Activated T-helper 2 cell treated with anti-CD3 and anti-CD28 coated beads, Interferon-gamma antibody, Interleukin-2, Interleukin-4, amounts not matched to agents 10 μg/mL and 5 μg/mL and 100 μg/mL, durations not matched to agents 14 hours and 24 hours and 36 hours (primary cell): ENCODE measurements at places on chromosomes 4 and X.

DNA sequence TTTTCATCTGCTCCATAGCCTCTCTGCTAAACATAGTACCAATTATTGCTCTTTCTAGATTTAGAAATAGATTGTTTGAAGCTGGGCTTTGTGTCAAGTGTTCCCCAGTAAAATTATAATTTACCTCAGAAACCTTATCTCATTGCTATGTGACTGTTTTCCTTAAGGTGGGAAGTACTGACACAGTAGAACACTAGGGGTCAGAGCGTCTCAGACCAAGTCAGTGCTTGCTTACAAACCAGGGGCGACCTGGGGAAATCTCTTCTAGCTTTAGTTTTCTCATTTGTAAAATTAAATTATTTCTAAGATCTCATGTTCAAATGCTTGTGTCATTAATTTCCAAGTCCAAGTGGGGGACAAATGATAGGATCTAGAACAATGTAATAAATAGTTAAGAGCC is 360.4 kb downstream of the RAPGEF2 start:
- no peak for DNase-seq

DNA sequence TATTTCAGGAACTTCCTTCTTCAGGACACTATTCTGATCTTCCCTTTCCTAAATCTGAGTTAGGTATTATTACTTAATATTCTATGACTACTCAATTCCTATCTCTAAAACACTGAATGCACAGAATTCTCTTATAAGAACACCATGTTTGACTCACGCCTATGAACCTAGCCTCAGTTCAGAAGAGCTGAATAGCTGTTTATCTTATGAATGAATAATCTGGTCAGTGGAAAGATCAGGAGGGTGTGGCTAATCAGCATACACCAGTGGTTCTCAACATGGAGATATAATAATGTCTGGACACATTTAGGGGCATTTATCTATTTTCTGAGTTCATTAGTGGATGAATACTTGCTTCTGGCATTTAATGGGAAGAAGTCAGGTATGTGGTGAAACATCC is 24.2 kb downstream of the EPHA5 start:
- DNase-seq: no peak

DNA sequence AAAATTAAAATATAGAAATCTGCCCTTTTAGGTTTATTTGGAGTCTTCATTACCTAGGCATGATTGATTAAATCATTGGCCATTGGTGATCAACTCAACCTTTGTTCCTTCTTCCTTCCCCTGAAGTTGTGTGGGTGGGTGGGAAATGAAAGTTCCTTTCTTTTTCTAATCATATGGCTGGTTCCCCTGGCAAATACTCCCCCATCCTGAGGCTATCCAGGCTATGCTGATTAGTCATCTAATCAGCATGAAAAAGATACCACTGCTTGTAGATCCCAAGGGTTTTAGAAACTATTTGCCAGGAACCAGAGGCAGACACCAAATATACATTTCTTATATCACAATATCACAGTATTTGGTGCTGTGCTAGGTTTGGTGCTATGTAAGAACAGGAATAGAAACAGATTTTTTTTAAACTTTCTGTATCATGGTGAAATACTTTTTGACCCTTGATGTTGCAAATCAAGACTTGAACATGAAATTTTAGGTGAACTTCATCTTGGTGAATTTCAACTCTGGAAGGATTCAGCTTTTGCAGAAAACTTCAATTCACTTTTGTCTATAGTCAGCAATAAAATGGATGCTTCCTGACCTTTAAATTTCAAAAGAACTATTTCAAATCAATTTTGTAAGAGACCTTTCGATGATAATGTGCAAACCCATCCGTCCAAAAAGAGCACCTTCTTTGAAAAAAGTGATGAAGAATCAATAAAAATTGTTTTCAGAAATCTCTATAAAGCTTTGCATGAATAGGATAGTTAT is 71.1 kb downstream of the CCSER1 start:
- DNase-seq: no peak

DNA sequence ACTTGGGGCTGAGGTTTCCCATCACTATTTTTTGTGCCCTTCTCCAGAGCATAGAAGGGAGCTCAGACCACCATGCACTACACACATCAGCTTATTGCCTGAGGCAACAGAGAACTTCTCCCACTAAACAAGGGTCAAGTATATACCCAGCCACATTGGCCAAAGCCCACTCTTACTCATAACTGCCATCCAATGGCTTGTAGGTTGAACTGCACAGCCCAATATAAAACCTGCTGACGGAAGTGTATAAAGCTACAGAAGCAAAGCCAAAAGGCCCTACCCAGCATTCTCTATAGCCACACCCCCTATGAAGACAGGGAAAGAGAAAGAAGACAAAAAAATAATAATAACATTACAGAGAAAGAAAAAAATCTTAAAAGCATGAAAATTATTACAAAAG is 139.7 kb downstream of the LRBA start:
- no peak for DNase-seq

DNA sequence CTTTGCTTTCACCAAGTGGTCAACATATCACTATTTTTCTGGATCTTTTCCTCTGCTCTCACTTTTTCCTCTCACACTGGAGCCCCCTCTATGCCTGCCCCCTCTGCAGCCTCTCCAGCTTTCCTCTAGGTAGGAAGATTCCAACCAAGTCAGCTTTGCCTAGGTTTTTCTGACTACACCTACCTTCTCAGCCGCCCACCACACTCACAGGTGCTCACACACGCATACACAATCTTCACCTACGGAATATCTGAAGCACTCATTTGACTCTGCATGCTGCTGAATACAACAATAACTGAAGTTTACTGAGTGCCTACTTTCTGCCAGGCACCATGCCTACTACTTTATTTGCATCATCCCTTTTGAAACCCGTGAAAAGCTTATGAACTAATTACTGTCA is 328.0 kb downstream of the PPP3CA start:
- no peak for DNase-seq

GRCh38 chr4:180550106-180550505 is 1693.1 kb upstream of the TENM3 start:
- no peak for DNase-seq

DNA sequence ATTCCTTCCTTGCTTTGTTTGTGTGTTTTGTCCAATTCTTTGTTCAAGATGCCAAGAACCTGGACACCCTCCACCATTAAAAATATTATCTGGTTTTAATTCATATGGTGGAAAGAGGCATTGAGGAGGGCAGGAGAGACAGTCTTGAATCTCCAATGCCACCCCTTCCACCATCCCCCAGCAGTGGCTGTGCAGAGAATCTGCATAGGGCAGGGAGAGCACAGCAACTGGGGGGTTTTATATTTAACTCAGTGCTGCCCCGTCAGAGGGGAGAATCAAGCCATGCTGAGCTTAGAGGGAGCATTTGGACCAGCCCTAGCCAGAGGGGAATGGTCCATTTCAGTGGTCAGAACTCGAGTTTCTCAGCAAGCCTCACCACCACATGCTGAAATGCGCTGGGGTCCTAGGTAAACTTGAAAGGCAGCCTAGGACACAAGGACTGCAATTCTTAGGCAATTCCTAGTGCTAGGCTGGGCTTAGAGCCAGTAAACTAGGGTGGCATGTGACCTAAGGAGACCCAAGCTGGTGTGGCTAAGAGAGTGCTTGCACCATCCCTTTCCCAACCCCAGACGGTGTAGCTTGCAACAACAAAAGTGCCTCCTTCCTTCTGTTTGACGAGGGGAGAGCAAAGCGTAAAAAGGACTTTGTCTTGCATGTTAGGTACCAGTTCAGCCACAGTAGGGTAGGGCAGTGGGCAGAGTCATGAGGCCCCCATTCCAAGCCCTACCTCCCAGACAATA is 34.2 kb downstream of the CCDC158 start:
- DNase-seq: no peak

DNA sequence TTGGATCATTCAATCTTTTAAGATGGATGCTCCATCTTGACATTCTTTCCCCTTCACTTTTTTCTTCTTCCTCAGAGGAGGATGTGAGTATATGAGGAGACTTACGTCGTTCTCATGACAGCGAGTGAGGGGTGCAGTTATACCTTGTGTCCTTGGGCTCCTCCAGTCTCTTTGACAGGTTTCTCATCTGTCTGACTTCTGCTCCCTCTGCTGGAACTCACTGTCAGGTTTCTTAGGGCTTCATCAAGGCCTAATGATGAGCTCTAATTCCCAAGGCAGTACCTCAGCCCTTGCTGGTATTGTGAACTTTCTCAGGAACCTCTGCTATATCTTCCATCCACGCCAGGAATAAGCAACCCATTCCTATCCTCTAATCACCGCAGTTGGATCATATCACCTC is 237.8 kb upstream of the ADGRL3 start:
- DNase-seq: no peak

GRCh38 chr4:165027762-165028402 is 3.9 kb upstream of the TRIM60 start:
- no peak for DNase-seq

- DNase-seq: no peak
Observed at GRCh38 chr4:51943221-51943620, 76.9 kb downstream of the LRRC66 start.

- DNase-seq: no peak
Observed at GRCh38 chr4:15936495-15936894, 2.0 kb downstream of the FGFBP1 start.

- DNase-seq: no peak
Observed at GRCh38 chr4:97589481-97590196, 553.6 kb downstream of the STPG2 start.

- no peak for DNase-seq
Observed at GRCh38 chr4:7239101-7239820, 46.9 kb downstream of the SORCS2 start.

GRCh38 chr4:26218677-26219605 is 101.9 kb upstream of the RBPJ start:
- no peak for DNase-seq

GRCh38 chr4:39641451-39641850 is 2.8 kb upstream of the SMIM14 start:
- no peak for DNase-seq

- DNase-seq: no peak
Observed at GRCh38 chr4:10727140-10727880, 42.7 kb upstream of the CLNK start.

DNA sequence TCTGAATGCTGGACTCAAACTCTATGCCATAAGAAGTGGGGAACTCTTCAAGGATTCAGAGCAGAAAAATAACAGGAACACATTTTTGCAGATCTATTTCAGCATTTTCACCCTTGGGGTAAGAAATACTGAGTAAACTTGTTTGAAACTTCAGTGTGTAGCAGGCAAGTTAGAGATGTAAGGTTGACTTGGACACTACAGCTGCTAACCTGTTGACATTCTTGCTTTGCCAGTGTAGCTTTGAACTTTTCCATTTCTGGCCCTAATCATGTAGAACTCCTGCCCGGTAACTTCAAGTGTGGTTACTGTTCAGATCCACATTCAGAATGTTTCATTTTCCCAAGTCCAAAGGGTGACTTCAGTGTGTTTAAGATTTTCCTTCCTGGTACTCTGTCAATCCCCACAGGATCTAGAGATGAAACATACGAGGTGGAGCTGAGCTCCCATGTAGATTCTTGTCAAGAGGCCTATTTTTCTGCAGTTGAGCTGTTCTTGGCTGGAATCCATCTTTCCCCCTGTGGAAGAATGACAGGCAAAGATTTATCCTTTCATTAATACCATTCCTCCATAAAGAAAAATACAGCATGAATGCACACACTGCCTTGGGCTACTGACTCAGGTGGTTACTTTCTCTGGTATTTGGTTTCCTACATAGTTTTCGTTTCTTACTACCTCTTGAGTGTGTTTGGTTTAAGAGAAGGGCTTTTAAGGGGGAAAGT is 34.1 kb downstream of the FHDC1 start:
- DNase-seq: no peak

DNA sequence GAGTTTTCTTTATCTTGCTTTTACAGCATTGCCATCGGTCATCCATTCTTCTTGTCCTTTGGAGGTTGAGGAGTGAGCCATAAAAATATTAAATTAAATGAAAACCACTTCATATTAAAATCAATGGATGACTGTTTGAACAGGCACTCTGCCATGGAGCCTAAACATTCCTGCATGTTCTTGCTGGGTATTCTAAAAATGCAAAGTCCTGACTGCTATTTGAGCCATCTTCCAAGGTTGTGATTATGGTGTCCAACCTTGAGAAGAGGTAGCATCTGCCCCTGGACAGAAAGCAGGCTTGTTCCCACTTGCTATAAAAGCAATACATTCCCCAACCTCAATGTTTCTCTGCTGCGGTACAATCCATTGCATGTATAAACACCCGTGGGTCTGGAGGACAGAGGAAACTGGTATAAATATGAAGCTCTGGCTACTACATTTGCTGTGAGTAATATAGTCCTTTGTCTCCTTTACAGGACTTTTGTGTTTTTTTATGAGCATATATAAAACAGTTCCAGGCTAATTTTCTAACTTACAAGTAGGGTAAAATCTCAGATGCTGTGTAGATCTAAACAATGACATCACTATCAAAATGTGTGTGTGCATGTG is 70.9 kb upstream of the FAT4 start:
- no peak for DNase-seq

DNA sequence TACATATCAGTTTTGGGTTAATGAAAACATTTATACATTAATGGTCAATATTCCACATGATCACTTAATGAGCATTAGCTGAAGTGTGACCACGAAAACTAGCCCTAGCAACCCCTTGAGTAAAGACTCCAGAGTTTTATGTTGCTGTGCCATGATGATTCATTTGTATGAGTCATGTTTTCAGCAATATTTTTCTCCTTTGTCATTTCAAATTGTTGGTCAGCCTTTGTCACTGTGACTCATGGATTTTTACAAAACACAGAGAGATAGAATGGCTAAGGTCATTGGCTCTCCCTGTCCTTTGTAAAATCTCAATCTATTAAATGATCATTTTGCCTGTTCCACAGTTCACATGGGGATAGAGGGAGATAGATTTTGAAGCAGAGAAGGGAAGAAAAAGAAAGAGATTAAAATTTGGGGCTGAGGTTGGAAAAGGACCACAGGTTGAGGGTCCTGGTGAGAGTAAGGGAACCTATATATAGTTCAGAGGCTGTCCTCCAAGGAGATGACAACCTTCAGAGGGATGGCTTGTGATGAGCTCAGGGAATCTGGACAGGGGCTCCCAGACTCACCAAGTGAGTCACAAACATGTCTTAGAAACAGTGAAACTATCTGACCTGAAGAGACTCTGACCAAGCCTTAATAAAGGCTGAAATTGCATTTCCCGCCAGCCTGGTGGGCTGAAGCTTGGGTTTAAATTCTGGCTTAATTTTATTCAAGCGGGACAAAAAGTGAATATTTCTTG is 25.6 kb downstream of the NR0B1 start:
- no peak for DNase-seq

- DNase-seq: no peak
Observed at GRCh38 chr4:28490669-28491068, 1630.0 kb downstream of the STIM2 start.

DNA sequence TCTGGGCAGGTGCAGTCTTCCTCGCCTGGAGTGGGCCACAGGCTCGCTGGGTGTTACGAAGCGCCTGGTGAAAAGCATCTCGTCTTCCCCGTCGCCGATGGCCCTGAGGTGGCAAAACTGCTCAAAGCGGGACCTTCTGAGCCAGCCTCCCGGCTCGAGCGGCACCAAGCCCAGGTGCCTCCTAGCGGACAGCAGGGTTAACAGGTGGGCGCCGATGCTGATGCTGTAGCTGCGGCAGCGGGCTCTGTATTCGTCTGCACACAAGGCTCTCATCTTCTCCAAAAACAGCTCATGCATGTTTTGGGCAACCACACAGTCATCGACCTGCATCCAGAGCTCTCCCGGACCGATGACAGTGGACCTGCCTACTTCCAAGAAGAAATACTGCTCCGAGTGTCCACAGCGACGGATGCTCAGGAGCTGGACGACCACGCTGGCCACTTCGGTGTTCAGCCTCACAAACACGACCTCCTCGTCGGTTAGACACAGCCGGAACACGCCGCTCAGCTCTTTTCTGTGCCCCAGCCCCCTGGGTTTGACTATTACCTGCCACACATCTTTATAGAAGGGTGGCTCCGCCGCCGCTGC is 1.2 kb downstream of the IRS4 start:
- no peak for DNase-seq

- no peak for DNase-seq
Observed at GRCh38 chrX:29528281-29528680, 687.1 kb upstream of the MAGEB2 start.
